ENCODE measurements at places on chromosomes 5 and 9.

- DNase-seq, result no peak
These were observed 171.9 kb downstream of the ENTREP1 start for GRCh38 chr9:69496846-69497450.

- no peak for DNase-seq
These were observed 382.6 kb downstream of the ADGRV1 start for GRCh38 chr5:90941002-90941720.

DNA sequence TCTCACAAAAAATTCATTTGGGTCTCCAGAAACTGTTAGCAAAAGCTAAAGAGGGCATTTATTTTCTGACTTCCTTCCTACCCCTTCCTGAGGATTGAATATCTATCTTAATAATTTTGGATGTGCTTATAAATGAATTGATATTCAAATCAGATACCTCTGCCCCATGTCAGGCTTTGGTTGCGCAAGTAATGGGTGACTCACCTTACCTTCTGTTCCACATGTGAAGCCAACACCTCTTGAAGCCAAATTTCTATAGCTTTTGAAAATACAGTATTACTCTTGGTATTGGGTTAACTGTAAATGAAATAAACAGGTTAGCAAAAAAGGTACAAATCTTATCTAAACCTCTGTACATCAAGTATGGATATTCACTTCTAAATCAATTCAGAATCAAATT lies 122.0 kb downstream of the PRDM6 start:
- DNase-seq, result no peak

DNA sequence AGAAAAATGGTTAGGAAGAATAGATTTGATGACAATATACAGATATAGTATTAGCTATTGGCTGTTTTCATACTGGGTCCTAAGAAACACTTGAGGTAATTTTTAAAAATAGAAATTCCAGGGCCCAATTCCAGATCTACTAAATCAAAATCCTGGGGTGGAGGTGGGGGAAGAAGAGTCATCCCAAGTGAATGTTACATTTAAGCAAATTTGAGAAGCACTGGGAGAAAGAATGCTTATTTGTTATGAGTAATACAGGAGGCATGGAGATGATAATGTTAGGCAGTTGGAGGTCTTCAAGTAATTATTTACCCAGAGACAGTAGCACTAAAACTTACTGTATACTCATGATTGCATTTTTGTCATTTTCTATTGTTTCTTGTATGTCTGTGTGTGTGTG lies 93.0 kb upstream of the DAB2 start:
- no peak for DNase-seq

DNA sequence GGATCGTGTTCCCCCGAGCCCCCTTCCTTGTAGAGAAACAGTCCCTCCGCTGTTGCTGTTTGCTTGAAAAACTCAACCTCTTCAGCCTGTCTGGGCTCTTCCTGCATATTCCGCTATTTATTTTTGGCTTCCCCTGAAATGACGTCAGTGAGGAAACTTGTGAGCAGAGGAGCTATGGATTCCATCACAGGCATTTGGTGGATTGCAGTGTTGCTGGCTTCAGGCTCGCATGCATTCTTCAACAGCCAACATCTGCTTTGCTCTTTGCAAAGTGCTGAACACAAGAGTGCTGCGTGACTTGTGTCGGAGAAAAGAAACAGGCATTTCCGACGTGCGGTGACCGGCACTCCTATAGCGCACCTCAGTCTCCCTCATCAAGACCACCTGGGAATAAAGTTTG lies 232.7 kb downstream of the RFK start:
- no peak for DNase-seq

DNA sequence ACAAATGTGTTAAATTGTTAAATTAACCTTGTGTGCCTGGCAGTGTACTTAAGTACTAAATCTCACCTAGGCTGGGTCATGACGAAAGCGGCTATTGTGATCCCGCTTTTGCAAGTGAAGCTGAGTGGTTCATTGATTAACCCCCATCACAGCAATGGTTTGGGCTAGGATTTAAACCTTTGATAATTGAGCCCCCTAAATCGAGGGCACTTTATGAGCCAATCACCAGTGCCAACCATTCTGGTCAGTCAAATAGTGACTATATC lies 22.8 kb downstream of the HNRNPK start:
- DNase-seq, result no peak

- no peak for DNase-seq
These were observed 118.2 kb upstream of the HMHB1 start for GRCh38 chr5:143693651-143694252.

GRCh38 chr9:130770679-130771442 lies 64.2 kb upstream of the ABL1 start:
- DNase-seq, result no peak

DNA sequence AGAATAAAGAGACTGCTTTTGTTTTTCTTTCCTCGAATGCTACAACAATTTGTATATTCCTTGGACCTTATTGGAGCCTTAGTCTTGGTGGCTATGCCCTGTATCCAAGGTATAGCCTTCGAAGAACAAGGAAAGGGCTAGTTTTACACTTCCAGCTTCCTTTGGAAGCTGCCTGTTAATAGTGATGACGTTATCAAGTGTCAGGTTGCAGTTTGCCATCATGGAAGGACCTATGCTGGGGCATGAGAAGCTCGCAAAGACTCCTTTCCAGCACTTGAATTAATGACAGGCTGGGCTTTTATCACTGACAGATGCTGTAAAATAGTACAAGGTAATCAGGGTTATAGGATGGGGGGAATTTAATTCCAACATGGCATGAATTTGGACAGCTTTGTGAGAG lies 157.9 kb downstream of the KDM4C start:
- no peak for DNase-seq

DNA sequence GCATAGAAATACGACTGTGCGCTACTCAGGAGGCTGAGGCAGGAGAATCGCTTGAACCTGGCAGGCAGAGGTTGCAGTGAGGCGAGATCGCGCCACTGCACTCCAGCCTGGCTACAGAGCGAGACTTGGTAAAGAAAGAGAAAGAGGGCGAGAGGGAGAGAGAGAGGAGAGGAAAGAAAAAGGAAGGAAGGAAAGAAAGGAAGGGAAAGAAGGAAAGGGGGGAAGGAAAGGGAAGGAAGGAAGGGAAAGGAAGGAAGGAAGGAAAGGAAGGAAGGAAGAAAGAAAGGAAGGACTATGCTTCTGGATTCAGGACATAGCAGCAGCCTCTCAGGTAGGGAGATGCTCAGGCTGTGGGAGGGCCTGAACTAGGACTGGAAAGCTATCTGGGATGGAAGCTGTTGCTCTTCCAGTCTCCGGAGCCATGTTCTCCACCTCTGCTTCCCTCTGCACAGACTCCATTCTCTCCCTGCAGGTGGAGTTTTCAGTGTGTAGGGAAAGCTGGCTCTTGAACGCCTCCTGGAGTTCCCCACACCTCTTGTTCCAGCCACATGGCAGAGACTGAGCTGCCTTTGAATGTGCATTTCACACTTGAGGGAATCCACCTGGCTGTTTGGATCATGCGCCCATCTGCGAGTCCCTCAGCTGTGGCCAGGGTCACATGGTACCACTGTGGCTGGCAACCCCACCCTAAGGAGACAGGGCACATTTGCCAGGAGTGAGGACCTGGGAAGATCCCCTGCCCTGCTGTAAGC lies 9.1 kb downstream of the SWI5 start:
- no peak for DNase-seq

- no peak for DNase-seq
These were observed 526.7 kb upstream of the WWC1 start for GRCh38 chr5:167764641-167765289.

- DNase-seq, result no peak
These were observed 63.7 kb upstream of the CXCL14 start for GRCh38 chr5:135642488-135642870.

DNA sequence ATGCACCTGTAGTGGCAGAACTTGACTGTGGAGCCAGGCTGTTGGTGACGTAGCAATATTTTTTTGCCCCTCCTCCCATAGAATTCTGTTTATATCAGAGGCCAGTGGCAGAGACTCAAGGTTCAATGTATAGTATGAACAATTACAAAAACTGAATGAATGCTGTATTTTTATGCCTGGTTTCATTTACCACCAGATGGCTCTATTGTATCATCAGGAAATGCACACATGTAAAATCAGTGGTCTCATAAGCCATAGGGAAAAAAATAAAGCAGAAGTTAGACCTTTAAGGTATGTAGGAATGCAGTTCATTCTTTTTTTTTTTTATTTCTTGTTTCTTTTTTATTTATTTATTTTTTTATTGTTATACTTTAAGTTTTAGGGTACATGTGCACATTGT lies 43.6 kb downstream of the CCDC192 start:
- DNase-seq, result no peak

GRCh38 chr5:160360310-160360709 lies 10.1 kb downstream of the C1QTNF2 start:
- no peak for DNase-seq

DNA sequence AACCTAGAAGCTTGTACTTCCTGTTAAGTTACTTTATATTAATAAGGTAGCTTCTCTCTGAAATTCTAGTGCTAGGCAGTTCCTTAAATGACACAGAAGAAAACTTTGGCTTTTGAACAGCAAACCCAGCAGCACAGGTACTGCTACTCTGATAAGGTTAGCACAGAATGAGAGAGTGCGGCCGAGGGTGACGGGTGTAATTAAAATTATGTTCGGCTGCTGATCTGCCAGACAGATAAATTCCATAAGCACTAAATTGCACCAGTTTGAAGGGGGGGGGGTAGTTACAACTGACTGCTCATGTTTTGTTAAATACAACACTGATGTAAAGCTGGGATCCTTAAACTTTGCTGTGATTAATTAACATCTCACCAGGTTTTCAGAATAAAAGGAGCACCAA lies 475.1 kb downstream of the SPOCK1 start:
- no peak for DNase-seq

DNA sequence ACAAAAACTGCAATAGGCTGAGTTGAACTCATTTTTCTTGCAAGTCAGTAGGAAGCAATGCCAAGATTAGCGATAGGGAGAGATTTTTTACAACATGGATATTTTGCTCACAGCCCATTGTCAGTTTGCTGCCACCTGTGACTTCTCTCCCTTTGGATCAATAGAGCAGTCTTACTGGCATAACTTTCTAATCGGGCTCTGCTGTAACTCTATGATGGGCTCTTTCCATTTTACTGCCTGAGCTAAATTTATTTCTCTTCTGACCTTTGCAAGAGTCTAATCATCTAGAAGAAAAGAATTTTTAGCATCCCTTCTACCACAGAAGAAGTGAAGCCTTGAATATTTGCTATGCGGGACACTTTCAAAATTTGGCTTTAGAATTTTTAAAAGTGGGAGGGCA lies 53.6 kb upstream of the SGCD start:
- DNase-seq, result no peak

DNA sequence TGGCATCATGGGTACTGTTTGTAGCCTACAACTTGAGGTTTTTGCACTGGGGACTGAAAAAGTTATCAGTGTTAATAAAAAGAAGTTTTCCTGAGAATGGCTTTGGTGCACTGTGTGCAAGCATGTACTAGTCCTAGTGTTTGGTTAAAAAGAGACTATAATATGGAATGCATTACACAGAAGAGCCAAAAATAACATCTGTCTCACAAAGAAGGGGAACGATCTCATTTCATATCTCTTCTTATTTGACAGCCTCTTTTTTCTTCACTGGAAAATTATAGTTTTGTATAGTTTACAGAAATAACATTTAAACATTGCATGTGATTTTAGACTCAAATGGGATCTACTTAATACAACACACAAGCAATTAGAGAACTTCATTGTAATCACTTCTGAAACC lies 127.0 kb upstream of the GDNF start:
- no peak for DNase-seq

DNA sequence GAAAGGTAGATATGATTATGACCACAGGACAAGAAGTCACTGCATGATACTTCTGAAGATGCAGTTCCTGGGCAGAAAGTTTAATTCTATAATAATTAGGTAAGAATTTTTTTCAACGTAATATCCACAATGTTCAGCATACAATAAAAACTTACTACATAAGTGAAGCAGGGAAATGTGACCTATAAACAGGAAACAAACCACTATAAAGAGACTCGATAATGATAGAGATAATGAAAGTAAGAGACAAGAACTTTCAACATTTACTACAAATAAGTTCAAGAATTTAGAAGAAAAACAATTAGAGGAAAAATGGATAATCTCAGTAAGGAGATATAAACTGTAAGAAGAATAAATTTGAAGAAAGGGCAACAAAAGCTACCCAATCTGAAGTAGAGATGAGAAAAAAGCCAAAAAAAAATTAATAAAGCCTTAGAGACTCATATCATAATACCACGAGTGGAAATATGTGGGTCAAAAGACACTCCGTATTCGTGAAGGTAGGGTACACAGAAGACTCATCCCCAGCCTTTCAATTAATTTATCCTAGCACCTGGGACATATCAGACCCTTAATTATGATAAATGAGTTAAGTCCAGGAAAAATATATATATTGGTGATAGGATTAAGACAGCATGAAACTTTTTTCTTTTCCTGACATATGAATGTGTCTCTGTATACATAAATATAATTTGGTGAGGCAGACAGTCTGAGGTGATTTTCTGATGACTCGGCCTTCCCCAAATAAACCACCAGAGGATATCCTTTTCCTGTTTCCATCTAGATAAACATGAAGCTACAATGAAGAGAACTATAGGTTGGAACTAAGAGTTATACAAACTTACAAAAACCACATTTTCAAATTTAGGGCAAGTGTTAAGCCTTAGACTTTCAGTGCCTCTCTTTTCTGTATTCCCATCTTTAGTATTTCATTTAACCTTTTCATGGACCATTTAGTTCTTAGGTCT lies 120.4 kb downstream of the RAPGEF6 start:
- DNase-seq, result no peak

DNA sequence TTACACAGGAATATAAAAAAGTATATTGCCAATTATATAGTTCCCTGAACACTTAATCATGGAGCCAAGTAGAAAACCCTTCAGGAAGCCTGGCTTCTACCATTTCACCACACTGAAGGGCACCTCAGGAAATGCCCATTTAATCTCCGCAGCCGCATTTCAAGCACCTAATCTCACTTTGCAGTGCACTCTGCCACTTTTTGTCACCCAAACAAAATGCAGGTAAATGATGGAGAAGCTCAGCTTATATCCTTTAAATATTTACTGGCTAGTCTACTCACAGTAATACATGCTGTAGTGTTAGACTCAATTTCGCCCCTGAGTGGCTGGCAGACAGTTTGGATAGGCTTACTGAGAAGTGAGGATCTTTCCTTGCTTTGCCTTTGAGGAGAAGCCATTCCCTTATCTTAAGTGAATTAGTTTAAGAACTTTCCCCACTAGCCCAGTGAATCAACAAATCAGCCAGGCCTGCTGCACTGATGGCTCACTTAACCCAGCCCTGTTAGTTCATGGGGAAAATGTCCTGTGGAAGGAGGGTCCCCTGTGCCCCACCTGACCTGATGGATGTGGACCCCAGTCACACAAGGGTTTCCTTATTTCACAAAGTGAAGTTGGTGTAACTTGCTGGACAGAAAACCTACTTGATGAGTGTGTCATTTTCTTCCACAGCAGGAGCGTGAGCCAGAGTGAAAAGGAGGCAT lies 209.7 kb downstream of the CAAP1 start:
- no peak for DNase-seq

DNA sequence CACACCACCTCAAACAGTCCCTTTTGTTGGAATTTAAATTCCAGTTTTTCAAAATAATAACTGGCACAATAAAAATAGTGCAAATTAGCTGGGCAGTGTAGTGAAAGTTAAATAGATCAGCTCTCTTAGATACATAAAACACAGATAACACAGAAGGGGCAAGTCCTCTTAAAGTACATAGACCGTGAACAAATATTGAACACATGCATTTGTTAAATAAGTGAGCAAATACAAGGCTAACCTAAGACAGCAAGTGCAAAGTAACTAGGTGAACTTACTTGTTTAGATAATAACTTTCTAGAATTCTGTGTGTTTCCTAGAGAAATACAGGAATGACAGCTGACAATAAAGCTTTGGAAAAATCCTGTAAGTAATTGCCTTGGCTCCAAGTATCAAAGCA lies 280.1 kb downstream of the DOCK8 start:
- DNase-seq, result no peak
